ENCODE measurements at places on chromosomes 6 and 20.
A peak's percentile ranks its signal among the peaks of the same experiment; 100 is the strongest.

DNA sequence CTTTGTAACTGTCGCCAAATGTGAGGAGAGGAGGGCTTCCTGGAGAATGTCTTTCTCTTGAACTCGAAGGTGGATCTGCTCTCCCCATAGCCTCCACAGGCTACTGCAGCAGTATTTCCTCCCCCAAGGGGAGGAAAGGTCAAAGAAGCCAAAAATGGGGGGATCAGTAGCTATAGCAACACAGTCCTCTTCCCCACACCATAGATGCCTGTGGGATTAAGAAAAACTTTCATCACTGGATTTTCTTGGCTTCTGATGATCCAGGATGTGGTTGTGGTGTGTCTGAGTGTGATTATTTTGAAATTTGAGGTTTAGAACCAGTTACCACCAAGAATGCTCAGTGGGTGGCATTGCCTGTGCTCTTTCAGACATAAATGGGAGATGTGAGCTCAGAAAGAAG lies 140.1 kb upstream of the SPACA1 start:
- DNase-seq: no peak

- DNase-seq: no peak
Observed at GRCh38 chr6:6815732-6816131, 227.2 kb downstream of the LY86 start.

- DNase-seq: no peak
Observed at GRCh38 chr20:17227669-17228623, 1.1 kb downstream of the PCSK2 start.

- DNase-seq: no peak
Observed at GRCh38 chr6:17159240-17159639, 57.4 kb downstream of the STMND1 start.

GRCh38 chr6:118294906-118295305 lies 253.2 kb upstream of the PLN start:
- DNase-seq: no peak

- no peak for DNase-seq
Observed at GRCh38 chr20:21240394-21240793, 62.7 kb upstream of the XRN2 start.

GRCh38 chr6:41503827-41504465 lies 42.2 kb upstream of the FOXP4 start:
- DNase-seq: peak; percentile 41

GRCh38 chr6:142683714-142684141 lies 261.2 kb downstream of the HIVEP2 start:
- DNase-seq: no peak

DNA sequence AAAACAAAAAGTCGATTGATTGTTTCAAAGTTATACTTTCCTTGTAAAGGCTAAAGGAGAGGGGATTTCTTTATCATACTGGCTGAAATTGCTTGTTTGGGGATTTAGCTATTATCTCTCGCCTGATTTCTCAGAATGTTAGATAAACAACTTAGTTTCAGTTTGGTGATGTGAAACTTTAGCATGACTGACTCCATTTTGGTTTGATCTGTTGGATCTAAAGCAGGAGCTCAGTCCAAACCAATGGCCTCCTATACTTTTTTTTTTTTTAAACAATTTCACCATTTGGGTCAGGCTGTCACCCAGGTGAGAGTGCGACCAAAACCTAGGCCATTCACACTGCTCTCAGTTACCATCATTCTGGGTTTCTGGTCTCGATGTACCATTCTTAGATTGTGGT lies 45.4 kb upstream of the SLC16A10 start:
- no peak for DNase-seq

- no peak for DNase-seq
Observed at GRCh38 chr20:1941226-1941625, 46.0 kb downstream of the SIRPA start.

- DNase-seq: no peak
Observed at GRCh38 chr6:87736809-87737540, 34.9 kb upstream of the AKIRIN2 start.

- no peak for DNase-seq
Observed at GRCh38 chr6:108118359-108118724, 43.8 kb upstream of the OSTM1 start.

- peak; percentile 17 for DNase-seq
Observed at GRCh38 chr20:8722277-8722928, 346.5 kb upstream of the PLCB4 start.

GRCh38 chr20:8309634-8310033 lies 177.6 kb downstream of the PLCB1 start:
- no peak for DNase-seq
